ENCODE measurements at places on chromosomes 12 and 14.
A peak's percentile ranks its signal among the peaks of the same experiment; 100 is the strongest.

- peak; percentile 73 for DNase-seq
Observed at GRCh38 chr14:105473677-105474482, 741 bp upstream of the CRIP2 start.

DNA sequence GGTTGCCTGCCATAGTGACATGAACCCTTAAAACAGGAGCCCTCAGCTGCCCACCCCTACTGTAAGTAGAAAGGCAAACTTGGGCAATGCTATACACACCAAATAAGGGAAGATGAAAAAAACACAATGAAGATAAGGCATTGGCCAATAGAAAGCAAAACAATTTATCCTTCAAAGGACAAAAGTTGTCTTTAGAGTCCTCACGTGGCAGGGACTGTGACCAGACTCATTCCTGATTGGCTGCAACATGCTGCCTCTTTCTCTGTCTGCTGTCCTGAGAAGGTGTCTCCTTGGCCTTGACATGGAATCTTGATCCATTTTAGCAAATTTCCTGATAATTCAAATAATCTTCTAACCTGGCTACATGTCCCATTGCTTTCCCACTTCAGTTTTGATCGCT lies 131.9 kb downstream of the GPR135 start:
- DNase-seq = no peak

DNA sequence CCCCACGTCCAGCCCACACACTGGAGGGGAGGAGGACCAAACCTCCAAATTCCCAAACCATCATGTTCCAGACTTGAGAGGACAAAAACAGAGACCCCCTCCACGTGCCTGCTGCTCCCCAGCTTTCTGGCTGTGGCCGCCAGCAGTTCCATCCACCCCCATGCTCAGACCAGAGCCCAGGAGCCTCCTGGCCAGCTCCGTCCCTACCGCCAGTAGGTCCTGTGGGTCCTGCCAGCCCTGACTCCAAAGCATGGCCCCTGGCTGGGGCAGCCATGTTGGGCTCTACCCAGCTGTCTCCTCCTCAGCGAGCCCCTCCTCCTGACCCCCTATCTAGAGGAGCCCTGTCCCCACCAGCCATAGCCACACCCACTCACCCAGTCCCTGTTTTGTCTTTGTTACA lies 227.3 kb upstream of the RTL1 start:
- DNase-seq = no peak

DNA sequence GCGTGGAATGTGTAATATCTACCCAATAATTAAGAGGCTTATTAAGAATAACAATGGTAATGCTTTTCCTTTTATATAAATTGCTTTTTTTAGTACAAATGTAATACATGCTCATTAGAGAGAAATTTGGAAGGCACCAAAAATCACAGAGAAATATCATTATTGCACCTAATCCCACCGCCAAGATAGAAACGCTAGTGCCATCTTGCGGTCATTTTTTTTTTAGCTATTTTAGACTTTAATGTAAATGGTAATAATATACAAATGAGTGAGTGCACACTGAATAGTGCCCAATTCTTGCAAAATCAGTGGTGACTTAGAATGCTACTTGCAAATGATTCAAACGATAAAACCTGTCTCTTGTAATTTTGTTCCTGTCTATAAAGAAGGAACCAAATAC lies 576.8 kb upstream of the TMEM132C start:
- DNase-seq = no peak

DNA sequence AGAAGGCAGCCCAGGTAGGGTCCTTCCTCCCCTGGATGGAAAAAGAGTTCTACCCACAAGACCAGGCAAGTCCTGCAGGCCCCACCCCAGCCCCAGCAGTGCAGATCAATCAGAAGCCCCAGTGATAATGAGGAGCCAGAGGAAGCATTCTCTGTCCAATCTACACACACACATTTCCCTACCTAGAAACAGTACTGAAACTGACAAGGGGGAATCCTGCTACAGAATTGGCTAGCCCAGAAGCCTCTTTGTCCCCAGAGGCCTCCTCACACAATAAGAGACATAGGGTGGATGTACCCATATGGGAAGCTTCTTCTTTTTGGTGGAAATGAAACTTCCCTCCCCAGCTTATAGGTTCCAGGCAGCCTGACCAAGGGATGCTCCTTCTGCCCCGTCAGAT lies 9.9 kb downstream of the FSCB start:
- no peak for DNase-seq

GRCh38 chr14:80084196-80084595 lies 127.1 kb downstream of the DIO2 start:
- DNase-seq = no peak

DNA sequence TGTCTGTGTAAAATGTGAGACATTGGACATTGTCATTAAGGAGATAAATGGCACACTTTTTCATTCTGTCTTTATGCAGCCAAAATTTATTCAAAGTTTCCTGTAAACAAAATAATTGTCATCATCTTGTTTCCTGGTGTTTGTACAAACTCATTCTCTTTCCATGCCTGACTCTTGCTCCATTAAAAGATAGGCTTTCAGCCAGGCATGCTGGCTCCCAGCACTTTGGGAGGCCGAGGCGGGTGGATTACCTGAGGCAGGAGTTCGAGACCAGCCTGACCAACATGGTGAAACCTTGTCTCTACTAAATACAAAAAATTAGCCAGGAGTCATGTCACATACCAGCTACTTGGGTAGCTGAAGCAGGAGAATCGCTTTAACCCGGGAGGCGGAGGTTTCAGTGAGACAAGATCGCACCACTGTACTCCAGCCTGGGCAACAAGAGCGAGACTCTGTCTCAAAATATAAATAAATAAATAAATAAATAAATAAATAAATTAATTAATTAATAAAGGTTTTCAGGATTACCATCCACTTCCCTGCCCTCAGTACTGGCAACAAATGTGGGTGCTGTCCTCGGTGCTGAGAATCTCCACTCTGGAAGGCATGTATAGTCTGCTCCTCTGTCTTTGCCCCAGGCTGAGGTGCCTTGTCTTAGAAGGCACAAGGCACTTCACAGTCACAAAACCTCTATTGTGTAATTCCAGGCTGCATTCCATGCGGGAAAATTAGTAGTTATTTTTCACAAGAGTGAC lies 83.2 kb downstream of the PAH start:
- DNase-seq = no peak

GRCh38 chr14:45204241-45204640 lies 48.8 kb downstream of the MIS18BP1 start:
- DNase-seq = no peak

GRCh38 chr14:75371297-75371696 lies 56.5 kb upstream of the JDP2 start:
- DNase-seq = no peak

- no peak for DNase-seq
Observed at GRCh38 chr12:39327510-39327909, 115.4 kb downstream of the KIF21A start.

DNA sequence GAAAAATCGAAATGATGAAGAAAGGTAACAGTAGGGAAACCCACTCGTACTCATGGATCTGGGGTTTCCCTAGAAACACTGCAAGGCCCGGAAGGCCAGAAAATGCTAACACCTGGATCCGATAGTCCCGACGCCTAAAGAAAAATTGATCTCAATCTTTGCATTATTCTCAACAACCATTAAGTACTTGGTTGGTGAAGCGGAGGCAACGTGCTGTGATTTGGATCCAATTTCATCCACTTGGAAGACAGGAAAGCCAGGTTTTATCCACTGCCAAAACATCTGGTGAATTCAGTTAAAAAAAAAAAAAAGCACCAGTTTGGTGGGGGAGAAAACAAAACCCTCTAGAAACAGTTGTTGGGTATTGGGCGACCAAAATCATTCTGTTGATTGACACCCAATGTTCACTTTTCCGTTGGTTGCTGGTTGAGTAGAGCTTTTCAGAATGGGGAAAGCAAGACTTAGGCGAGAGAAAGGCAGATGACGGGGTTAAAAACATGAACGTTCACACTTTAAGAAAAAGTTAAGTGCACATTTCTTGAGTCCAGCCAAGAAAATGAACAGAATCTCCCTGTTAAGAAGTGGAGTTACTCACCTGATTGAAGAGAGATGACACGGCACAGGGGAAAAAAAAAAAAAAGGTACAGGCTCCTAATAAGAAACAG lies 41.9 kb upstream of the MED13L start:
- DNase-seq = no peak

DNA sequence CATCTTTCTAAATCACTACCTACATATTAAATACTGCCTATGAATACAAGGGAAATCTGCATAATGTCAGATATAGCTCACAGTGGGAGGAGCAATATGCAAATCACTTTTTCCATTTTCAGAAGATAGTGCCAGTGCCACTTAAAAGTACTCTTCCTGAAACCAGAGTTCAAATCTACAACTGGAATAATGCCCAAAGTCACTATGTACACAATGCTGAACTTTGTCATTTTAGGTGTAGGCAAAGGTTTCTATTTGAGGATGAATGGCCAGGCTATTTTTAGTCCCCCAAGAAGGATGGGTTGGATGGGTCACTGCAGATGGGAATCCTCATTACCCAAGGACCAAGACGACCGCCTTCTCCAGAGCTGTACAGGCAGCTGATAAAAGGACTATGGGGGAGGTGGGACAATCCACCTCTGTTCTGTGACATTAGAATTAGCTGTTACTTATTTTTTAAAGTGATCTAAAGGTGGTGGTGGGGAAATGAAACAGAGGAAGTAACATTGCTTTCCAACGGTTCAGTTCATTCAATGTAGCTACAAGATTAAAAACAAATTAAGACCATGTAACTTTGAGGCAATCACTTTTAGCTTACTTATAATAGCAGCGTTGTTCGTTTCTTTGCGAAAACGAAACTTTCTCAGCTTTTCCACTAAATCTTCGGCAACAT lies 5.6 kb downstream of the GMFB start:
- no peak for DNase-seq

DNA sequence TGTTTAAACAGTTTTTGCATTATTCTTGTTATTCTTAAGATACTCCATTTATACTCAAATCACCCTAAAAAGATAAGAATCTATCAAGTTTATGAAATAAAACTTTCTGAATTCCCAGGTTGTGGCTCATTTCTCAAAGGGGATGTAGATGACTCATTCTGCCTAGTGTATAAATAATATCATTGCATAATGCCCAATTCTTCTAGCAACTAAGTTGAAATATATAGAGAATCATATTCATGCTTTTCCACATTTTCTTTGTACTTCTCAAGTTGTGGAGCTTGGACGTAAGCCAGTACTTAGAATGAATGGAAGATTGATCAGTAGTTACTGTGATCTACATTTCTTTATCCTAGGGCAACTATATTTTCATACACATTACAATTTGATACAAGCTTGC lies 201.1 kb downstream of the PPFIA2 start:
- no peak for DNase-seq

GRCh38 chr12:106214571-106214970 lies 33.2 kb downstream of the CKAP4 start:
- no peak for DNase-seq

DNA sequence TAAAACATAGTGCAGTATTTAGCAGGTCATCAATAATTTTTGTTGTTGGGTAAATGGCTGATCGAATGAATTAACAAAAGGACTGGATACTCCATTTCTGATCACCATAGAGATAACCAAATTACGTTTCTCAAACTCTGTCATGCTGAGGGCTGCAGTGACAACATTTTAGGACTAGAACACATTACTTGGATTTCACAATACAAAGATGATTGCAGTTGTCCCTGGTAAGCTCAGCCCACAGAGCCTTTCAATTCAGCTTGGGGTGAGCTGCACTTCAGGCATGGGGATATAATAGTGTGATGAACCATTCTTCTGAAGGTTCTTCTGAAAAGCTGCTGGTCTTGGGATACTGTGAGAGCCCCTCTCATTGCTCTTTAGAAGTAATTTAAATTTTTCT lies 74.3 kb downstream of the FAR2 start:
- DNase-seq = no peak

GRCh38 chr12:90690120-90690519 lies 264.9 kb downstream of the CCER1 start:
- no peak for DNase-seq

- DNase-seq = no peak
Observed at GRCh38 chr12:32988982-32989381, 92.4 kb upstream of the PKP2 start.

DNA sequence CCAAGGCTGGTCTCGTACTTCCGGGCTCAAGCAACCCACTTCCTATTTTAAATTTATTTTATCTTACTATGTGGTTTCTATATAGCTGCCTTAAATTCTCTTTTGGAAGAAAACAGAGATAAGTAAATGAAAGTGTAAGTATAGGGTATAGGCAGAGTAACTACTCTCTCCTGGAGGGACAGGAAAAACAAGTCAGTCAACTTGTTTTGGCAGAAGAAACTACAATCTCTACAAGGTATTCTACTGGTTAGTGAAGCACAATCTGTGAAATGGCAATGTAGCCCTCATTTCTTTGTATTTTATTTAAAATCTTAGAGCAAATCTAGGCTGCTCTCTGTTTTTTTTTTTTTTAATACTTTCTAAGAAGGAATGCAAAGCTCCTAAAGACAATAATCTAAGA lies 55.4 kb downstream of the UBR7 start:
- no peak for DNase-seq

GRCh38 chr14:81221579-81222102 lies 882 bp upstream of the GTF2A1 start:
- peak; percentile 28 for DNase-seq

DNA sequence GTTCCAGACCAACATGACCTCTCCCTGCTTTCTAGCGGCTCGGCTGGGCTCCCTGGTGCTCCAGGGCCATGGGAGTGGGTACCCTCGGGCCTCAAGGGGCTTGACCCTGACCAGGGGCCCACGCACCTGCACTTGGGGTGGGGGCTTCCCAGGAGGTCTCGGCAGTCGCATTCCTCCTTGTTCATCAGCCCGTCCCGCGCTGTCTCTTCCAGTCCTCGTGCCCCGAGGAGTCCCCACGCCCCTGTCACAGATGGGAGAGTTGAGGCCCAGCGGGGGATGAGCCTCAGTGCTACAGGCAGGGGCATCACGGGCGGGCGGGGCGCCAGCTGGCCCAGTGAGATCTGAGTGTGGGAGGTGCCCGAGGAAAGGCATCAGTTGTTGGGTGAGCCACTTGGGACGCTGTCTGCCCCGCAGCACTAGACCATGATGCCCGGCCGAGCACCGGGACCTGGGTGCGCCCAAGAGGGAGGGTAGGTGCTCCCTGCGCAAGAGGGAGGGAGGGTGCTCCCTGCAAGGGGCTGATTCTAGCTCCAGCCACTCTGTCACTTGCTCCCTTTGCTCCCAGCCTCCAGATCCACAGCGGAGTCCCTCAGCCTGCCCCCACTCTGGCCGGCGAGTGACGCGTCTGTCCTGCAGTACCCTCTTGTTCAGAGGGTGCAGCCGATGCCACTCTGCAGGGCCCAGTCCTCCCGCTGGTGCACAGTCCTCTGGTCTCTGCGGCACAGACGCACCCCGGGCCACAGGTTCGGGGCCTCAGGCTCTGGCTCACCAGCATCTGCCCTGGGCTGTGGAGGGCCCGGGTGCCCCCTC lies 23.8 kb downstream of the MMP17 start:
- DNase-seq = no peak

DNA sequence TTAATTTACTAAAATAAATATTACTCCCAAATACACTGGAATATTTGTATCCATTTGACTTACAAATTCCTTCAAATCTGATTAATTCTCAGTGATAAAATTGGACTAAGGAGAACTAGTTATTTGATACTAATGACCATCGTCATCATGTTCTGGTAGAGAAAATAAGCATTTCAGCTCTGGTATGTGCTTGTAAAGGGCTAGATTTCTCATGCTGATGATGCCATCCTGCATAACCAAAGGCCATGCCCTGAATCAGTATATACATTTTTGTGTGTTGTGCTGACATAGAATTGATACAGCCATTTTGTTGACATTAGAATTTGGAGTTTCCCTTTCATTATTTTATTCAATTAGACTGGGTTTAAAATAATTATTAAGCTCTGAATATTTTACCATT lies 148.9 kb downstream of the PCNX1 start:
- no peak for DNase-seq
